ENCODE measurements at places on chromosomes 7 and 10.

GRCh38 chr10:28137907-28138880 lies 139.3 kb upstream of the ODAD2 start:
- no peak for DNase-seq

DNA sequence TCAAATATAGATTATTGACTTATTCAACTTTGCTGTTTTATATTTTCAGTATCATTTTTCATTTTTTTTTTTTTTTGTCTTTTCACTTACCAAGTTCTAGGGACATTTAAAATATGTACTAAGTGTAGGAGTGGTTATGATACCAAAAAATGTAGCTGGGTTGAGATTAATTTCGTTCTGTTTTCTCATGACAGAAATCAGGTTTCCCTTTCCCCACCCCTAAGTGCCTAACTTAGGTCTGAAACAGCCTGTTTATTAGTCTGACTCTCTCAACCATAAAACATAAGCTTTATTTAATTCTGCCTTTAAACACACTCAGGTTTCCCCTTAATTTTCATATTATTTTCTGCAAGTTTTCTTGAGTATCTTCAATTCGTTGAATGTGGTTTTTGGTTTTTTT lies 22.1 kb downstream of the TMEM106B start:
- no peak for DNase-seq

- no peak for DNase-seq
Observed at GRCh38 chr10:88254091-88254490, 329.0 kb downstream of the RNLS start.

- DNase-seq = no peak
Observed at GRCh38 chr7:50631100-50631499, 65.9 kb upstream of the DDC start.

DNA sequence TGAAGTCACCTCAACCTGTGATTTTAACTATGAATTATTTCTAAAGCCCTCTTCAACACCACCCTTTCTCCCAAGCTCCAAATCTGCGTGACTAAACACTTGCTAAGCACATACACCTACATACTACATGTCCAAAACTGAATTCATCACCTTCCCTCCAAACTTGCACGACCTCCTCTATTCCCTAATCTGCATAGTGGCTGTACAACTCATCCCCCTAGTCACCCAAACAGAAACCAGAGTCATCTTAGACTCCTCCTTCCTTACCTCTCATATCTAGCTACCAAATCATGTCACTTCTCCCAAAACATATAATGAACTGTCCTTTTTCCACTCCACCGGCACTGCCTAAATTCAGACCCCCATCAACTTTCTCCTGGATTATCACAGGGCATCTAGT lies 16.2 kb downstream of the ARHGAP21 start:
- DNase-seq = no peak

GRCh38 chr10:82440775-82441174 lies 565.8 kb downstream of the NRG3 start:
- DNase-seq = no peak

- DNase-seq = no peak
Observed at GRCh38 chr10:11742009-11742778, at the start of gene ECHDC3. TSS of gene ECHDC3 (plus strand) at chr10:11742382. CDS start at chr10:11742577, 195 bp downstream.

GRCh38 chr10:71357792-71358265 lies 38.8 kb downstream of the SLC29A3 start:
- no peak for DNase-seq

GRCh38 chr7:54785261-54785660 lies 26.2 kb upstream of the SEC61G start:
- DNase-seq = no peak

GRCh38 chr7:26688936-26689506 lies 175.4 kb downstream of the SKAP2 start:
- DNase-seq = no peak

DNA sequence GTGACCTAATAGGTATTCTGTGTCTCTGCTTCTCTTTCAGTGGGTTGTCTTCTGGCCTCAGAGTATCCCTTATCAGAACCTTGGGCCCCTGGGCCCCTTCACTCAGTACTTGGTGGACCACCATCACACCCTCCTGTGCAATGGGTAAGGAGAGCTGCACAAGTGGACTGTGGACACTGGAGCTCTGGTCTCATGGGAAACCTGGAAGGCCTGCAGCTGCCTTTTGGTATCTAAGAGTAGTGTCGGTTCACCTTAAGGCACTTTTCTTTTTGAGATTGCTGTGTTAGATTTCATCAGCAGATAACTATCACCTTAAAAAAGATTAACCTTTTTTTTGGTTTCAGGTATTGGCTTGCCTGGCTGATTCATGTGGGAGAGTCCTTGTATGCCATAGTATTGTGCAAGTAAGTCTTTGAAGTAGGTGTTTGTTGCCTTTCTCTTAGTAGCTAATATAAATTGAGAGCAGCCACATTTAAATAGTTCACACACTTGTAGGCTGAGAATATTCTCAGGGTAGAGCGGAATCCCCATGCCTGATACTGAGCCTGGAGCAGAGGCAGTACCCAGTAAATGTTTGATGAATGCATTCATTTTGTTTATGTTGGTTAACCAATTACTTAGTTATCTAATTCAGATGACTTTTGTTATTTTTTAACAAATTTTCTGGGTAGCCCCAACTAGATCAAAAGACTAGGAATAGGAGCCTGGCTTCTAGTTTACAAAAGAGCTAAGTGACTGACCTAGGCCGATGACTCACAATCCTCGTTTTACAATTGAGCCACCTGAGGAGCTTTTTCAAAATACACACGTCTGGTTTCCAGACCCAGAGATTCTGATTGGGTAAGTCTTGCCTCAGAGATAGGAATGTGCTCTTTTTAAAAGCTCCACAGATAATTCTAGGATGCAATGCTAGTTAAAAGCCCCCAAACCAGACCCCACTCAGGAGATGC lies 3.6 kb downstream of the TMEM254 start:
- DNase-seq = no peak

DNA sequence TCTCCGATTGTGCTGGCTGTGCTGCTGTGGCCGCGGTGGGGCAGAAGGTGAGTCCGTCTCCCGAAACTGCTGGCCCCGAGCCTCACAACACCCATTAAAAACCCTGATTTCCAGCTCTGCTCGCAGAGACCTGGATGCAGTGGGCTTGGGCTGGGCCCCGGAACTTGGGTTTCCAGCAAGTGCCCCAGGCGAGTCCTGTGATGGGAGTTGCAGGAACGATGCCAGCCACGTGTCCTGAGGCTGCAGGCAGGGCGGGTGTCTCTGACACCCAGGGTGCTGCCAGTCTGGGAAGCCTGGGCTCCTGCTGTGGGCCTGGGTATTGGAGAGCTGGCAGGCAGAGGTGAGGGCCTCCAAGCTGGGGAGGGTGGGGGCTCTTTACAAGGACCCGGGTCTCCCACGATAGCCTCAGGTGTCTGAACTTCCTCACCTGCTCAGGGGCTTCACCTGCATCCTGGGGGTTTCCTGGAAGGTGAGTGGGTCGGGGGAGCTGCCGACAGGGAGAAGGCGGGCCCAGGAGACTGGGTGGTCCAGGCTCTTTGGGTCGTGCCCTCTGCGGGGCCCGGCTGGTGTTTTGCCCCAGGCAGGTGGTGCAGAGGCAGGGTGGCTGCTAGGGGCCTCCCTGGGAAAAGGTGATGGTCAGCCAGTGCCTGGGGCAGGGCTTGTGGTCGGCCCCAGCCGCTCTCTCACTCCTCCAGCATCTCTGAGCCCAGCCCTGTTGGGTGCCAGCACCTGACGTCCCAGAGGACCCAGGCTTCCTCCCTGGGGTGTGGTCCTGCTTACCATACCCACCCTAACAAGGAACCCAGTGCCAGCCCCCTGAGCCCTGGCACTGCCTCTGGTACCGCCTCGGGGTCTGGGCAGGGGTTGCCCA lies 180.3 kb downstream of the DNAJB6 start:
- DNase-seq = no peak

DNA sequence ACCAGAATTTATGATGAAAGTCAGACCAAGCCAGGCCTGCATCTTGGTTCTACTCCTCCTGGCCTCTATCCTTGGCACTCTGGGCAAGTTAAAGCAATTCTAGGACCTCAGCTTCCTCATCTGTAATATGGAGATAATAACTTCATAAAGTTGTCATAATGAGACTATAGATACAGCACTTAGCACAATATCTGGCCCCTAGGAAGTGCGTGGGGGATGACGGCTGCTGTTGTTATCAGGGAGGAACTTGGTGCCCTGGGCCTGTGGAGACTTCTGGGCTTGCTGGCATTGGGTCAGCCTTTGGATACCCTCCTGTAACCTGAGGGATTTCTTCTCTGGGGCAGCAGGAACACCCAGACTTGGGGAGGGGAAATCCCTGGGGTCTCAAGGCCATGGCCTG lies 27.6 kb downstream of the PFKFB3 start:
- no peak for DNase-seq

- no peak for DNase-seq
Observed at GRCh38 chr7:16694806-16695205, 48.8 kb downstream of the BZW2 start.

DNA sequence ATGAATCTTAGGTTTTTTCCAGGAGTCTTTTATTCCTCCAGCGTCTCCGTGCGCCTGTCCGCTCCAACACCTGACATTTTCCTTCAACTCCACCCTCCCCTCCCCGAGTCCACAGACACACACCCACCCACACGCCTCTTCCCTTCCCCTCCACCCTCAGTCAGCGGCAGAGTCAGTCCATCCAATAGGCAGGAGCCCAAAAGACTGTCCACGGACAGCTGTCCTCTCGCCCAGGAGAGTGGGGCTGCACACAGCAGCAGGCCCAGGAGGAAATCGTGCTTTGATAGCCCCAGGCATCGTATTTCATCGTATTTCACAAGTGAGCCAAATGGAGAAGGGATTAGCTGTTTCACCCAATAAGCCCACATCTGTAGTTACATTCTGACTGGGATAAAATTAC lies 285.1 kb downstream of the ZEB1 start:
- no peak for DNase-seq

- DNase-seq = no peak
Observed at GRCh38 chr10:124713679-124714255, 30.4 kb downstream of the FAM53B start.

DNA sequence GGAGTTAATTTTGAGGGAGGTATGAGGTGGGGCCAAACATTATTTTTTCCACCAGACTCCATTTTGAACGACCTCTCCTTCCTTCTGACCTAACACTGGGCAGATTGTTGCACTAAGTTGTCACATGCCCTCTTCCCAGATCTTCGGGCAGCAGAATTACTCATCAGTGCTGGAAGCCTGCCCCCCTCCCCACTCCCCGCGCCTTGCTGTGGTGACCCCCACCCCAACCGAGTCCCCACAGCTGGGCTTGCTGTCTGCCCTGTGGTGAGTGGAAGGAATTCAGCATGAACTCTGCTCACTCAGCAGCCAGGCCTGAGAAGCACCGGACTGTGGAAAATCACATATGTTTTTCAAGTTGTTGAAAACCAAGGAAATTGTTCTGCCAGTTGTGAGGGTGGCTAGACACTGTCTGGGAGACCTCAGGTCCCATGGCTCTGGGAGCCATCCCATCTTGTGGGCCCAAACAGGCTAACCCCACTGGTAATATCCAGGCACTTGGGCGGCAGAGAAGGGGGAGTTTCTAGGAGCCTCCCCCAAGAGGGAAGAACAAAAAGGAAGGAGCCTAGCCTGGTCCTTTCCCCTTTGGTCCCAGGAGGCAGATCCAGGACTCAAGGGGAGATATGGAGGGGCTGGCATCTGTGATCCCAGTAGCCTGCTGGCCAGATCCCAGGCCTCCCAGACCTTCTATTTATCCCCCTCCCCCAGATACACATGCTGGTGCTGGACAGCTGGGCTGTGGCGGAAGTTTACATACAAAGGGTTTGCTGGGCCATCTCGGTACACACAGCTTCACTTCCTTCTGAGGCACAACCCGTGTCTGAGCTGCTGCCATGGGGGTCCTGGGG lies 3.5 kb upstream of the AEBP1 start:
- no peak for DNase-seq

DNA sequence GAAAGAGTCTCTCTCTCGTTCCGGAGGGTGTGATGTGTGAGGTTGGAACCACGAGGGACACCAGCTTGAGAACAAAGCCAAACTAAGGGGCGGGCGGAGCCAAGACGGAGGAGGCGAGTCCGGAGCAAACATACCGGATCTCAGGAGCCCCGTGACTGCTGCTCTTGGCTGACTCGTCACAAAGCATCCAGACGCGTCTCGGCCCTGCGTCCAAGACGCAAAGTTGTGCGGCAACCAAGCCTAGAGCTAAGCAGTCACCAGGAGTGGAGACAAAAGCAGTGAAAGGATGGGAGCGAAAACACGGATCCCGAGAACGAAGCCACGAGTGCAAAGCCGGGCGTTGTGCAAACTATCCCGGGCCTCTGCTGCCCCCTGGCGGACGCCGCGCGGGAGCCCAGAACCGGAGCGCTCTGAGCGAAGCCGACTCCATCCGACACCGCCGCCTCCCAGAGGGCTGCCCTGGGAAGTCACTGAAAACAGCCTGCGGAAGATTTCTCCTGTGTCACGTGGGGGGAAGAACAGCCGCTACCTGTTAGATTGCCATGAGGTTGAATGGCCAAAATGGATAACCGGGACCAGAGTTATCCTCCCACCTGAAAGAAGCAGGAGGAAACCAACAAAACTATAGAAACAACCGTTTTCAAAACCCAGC lies 46.4 kb upstream of the TMEM72 start:
- DNase-seq = no peak

DNA sequence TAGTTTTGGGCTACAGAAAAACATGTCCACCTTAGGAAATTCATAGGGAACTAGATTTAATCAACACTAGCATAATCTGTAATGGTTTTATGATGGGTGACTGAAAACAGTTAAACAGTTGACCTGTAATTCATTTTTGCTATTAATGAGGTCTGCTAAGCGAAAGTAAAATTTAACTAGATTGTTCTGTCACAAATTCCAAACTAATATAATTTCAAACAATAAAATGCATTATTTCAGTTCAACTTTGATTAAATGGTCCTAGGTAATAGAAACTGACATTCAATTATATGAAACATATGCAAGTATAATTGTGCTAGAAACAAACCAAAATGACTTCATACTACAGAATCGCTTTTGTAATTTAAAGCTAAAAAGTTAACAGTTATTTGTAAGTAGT lies 6.9 kb downstream of the NOC3L start:
- DNase-seq = no peak

DNA sequence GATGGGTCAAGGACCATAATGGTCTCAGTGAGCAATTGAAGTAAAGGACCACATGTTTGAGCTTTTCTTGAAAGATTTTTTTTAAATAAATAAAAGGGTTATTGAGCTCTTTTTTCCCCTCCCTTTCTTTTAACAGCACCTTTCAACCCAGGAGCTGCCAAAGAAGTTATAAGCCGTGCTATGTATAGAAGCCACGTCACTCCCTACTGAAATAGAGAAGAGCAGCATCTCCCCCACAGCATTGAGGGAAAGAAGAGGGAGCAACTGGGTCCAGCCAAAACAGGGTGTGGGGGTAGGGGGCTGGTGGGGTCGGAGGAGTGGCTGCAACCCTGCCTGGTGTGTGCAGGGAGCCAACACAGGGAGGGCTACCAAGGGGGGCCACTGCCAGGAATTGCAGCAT lies 227.2 kb downstream of the PLXNA4 start:
- no peak for DNase-seq

GRCh38 chr10:70786799-70787415 lies 1.7 kb upstream of the TBATA start:
- DNase-seq = no peak

GRCh38 chr7:74526780-74527179 lies 73.1 kb downstream of the GTF2IRD1 start:
- DNase-seq = no peak

Measured in glomerular endothelial cell (primary cell).